C1 segment of cervical spinal cord (tissue), 14 donors: ENCODE measurements at places on chromosomes 7 and 10.

GRCh38 chr7:42673951-42674350 lies 237.9 kb downstream of the C7orf25 start:
- DNase-seq = no peak

- no peak for DNase-seq
Observed at GRCh38 chr7:50665403-50666123, 100.4 kb upstream of the DDC start.

GRCh38 chr10:131024259-131025131 lies 287.0 kb downstream of the TCERG1L start:
- no peak for DNase-seq

- no peak for DNase-seq
Observed at GRCh38 chr10:28906415-28906814, 229.1 kb downstream of the BAMBI start.

DNA sequence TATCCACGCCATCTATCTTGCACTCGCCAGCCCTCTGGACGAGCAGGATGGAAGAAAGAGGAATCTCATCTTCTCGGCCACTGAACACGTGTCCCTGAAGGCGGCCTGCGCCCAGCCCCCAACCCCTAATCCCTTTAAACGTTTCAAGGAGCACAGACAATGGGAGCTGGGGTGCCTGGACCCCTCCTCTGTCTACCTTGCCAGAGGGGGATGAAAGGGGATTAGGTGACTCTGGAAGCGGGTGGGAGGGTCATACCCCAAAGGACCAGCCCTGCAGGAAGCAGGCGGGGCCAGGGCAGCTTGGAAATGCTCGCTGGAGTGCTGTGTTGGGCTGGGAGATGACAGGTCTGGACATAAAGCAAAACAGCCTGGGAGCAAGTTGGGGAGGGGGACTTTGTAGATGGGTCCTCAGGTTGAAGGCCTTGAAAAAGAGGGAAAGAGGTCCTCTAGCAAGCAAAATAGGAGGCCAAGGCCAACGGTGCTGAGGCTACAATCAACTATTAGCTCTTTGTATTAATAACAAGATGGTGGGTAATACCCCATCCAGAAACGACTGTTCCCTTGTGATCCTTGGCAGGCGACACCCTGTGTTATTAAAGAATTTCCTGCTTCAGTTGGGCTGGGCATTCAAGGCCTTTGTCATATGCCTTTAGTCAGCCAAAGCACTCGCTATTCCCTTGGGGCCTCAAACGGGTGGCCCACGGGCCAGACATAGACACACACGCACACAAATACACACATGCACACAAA lies 126.5 kb upstream of the UNC5B start:
- DNase-seq = no peak

GRCh38 chr7:25804154-25804553 lies 347.8 kb upstream of the NFE2L3 start:
- no peak for DNase-seq

GRCh38 chr10:78212786-78213175 lies 179.1 kb downstream of the RPS24 start:
- no peak for DNase-seq

- no peak for DNase-seq
Observed at GRCh38 chr7:127527561-127527960, 57.8 kb downstream of the GCC1 start.

GRCh38 chr7:55517191-55517633 lies 55.1 kb downstream of the VOPP1 start:
- no peak for DNase-seq

DNA sequence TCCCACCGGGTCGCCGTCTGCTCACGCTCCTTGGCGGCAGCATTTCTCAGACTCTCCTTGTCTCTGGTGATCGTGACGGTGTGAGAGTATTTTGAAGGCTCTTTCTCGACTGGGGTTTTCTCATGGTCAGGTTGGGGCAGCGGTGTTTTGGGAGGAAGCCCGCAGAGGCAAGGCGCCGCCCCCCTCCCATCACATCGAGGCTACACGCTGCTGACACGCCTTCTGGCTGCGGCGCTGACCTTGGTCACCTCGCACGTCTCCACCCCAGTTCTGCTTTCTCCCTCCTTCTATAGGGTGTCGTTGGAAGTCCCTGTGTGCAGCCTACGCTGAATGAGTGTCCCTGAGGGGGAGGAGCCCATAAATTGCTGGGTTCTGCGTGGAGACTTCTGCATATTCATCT lies 55.2 kb downstream of the GLRX3 start:
- no peak for DNase-seq

GRCh38 chr7:3274131-3274530 lies 26.9 kb upstream of the SDK1 start:
- DNase-seq = no peak

DNA sequence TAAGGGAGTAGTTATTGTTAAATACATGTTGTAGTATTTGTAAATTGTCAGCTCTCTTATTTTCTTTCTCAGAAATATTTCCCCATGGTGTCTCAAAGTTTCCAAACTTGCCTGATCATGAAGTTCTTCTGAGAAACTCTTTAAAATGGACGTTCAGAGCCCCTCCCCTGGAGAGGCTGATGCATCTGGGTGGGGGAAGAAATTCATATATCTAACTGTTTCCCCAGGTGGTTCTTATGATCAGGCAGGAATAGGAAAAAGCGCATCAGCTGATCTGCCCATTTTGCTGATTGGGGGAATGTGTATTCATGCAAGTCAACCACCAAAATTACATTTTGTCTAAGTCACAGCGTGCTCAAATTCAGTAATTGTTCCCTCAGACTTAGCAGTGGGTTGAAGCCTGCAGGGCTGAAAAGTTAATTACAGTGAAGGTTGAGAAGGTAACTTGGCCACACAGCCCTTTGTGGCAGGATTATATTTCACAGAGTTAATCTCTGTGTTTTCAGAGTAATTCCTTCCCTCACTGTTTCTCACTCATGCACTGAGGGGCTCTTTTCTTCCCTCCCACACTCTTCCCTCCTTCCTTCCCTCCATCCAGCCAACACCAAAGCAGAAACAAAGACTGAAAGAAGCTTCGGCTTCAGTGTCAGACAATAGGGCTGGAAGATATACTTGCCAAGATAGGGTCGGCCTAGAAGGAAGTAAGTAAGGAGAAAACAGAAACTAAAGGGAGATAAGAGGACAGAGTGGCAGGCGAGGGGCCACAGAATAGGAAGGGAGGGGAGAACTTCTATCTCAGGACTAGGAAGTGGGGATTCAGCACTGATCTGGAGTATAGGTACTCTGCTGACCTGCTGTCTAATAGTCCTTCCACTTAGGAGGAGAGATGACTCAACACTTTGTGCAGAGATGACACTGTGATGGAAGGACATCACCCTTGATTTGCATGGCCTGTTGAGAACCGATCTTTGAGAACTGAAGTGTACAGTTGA lies 50.5 kb upstream of the STARD3NL start:
- DNase-seq = no peak

DNA sequence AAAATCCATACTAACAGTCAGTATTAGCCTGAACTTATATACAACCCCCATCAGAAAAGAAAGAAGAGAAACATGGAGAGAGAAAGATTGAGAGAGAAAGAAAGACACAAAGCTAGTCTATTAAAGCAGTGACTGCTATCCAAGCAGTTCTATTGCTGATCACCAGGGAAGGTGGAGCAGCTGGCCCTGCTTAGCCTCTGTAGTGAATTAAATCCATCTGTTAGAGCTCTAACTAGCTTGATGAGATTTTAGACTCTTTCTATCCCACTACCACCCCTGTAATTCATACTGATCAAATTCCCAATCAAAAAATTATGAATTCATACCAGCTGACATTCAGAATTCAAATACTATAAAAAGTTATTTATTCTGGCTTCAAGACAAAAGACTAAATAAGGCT lies 486.0 kb upstream of the LRRN3 start:
- DNase-seq = no peak

- DNase-seq = no peak
Observed at GRCh38 chr7:129780974-129781927, 169.7 kb downstream of the NRF1 start.

- DNase-seq = no peak
Observed at GRCh38 chr7:44505595-44505994, 15.1 kb upstream of the NUDCD3 start.

DNA sequence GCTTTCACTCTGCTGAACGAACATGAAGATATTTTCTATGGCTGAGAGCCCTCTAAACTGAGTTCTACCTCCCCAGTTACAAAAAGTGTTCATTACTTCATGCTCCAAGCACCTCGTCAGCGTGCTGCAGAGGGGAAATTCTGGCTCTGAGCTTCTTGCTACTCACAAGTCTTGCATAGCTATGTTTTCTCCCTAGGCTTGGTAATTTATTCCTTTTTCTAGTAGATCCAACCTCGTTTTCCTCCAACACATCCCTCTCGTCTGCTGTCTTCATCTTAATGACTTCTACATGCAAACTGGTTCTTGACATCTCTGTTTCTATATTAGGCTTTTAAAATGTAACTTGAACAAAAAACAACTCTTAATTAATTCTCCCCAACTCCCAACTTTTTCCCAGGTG lies 1034.5 kb downstream of the REEP3 start:
- no peak for DNase-seq

DNA sequence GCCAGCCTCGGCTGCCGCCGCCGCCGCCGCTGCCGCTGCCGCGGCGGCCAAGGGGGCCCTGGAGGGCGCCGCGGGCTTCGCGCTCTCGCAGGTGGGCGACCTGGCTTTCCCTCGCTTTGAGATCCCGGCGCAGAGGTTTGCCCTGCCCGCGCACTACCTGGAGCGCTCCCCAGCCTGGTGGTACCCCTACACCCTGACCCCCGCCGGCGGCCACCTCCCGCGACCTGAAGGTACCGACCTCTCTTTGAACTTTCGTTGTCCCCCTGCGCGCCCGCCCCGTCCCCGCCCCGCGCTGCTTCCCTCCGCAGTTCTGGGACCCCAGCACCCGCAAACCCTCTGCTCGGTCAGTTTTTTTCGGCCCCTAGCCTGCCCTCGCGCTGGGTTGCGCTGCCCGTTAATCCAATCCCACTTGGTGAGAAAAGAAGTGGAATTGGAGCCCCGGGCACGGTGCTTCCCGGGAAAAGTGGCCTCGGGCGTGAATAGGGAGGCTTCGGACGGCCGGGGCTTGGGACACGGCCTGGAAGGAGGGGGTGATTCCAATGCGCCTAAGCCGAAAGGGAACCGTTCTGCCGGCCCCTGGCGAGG lies 543 bp downstream of the HMX3 start:
- DNase-seq = no peak

GRCh38 chr7:93475811-93476210 lies 98.7 kb downstream of the CALCR start:
- no peak for DNase-seq

GRCh38 chr7:155594163-155594732 lies 47.9 kb upstream of the CNPY1 start:
- no peak for DNase-seq

DNA sequence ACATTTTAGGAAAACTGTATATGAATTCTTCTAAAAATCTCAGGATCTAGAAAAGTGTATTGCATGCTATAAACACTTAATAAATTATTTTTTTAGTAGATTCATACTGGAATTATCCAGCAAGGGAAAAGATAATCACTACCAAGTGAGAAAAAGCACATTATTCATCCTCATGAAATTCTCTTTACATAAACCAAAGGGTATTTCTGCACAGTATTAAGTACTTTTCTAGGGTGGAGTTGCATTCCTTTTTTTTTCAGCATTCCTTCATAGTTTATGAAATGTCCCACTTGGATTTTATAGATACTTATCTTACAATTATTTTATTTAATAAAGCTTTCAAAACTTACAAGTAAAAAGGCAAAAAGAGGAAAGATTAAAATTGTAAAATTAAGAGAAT lies 403.3 kb downstream of the HGF start:
- no peak for DNase-seq

GRCh38 chr10:88693392-88694020 lies 12.5 kb upstream of the LIPK start:
- no peak for DNase-seq

- DNase-seq = no peak
Observed at GRCh38 chr10:44749151-44749550, 162.0 kb upstream of the TMEM72 start.

DNA sequence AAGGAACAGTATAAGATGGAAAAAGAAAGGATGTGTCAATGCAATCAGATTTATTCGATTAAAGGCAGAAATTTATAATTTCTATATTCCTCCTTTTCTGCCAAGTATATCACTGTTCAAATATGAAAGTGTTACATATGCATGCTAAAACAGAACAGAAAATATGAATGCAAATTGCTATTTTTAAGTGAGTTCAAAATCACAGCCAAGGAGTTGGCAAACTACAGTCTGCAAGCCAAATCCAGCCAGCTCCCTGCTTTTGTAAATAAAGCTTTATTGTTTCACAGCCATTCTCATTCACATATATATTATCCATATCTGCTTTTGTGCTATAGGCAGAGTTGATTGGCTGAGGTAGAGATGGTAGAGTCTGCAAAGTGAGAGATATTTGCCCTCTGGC lies 747.2 kb downstream of the ANKRD7 start:
- no peak for DNase-seq

DNA sequence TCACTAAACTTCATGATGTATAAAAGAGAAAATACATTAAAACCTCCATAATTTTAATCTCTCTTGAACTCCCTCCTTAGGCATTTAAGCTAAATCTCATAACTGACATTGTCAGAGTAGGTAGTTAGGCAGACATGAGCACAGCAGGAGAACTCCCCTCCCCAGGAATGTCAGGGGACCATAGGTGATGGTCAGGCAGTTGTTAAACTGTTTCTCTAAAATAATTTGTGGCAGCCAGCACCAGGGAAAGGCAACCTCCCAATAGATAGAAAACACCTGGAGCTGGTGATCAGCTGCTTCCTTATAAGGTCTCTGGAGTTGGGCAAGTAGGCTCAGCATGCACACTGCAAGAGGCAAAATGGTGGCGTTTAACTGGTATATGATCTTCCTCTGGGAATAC lies 73.0 kb downstream of the TPK1 start:
- no peak for DNase-seq

DNA sequence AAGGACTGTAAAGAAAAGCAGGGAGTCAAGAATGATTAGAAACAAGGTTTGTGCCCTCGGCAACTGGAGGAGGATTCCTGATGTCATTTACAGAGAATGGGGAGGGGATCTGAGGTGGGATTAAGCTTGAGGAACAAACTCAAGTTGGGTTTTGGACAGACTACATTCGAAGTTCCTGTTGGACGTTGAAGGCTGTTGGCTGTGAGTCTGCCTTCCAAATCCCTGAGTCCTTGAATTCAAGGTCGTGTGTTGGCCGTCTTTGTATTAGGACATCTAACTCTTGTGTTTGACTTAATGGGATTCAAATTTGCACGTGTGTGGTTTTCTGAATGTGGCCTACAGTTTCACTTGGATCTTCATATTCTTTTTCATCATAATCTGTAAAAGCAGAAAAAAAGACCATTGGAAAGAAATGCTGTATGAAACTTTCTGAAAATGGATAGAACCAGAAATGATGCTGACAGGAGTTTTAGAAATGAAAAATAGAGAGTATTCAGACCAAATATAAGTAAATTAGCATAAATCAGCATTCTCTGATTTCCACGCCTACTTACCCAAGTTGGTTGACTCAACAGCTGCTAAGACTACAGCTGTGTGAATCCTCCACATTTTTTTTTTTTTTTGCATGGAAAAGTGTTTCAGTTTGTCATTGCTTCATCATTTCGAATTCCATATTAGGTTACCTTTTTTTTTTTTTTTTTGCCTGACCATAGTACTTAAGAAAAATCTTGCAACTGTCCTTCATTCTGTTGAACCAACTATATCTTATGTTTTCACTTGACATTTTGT lies 94.8 kb downstream of the KIAA1217 start:
- DNase-seq = no peak

- DNase-seq = no peak
Observed at GRCh38 chr10:72812415-72812752, 81.2 kb upstream of the OIT3 start.

- no peak for DNase-seq
Observed at GRCh38 chr7:157233677-157234076, 95.0 kb downstream of the UBE3C start.

- no peak for DNase-seq
Observed at GRCh38 chr7:153100691-153101237, 341.2 kb downstream of the ACTR3B start.

- DNase-seq = no peak
Observed at GRCh38 chr7:28847176-28847575, 111.0 kb downstream of the TRIL start.
